Stimulated activated CD8-positive, alpha-beta memory T cell treated with anti-CD3 and anti-CD28 coated beads, Interleukin-15, amount 100 ng/mL, for 4 hours (primary cell): ENCODE measurements at places on chromosomes 1 and 21.

- DNase-seq, result no peak
These were observed 64.5 kb upstream of the SLC44A3 start for GRCh38 chr1:94755675-94756074.

DNA sequence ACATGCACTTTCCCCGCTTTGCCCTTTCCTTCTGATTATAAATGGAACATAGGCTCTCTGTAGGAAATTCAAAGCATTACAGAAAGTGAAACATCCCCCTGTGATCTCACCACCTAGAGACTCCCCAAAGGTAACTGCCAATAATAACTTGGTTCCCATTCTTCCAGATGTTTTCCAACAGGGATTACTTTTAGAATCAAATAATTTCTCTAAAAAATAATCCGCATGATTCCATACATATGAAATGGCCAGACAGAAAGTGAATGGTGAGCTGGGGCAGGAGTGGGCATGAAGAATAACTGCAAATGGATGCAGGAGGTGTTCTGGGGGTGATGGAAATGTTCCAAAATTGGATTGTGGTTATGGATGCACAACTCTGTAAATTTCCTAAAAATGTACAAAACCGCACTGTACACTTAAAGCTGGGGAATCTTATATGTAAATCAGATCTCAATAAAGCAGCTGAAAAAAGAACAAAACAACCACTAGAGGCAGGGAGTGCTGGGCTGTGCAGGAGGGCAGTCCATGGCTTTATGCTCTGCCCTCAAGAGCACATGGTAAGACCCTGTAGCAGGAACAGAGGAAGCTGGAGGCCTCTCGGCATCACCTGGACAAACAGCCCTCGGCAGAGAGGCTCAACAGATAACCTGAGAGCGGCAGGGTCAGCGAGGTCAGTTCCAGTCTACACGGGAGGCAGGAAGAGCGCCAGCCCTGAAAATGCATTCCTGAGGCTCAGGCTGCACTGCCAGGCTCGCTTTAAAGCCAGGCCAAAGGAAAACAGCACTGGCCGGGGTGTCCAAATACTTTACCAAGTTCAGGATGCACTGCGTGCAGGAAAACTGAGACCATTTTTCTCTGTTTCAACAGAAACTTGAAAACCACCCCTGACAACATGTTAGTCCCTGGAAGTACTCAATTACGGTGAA lies 39.7 kb downstream of the CAPZB start:
- DNase-seq, result no peak

DNA sequence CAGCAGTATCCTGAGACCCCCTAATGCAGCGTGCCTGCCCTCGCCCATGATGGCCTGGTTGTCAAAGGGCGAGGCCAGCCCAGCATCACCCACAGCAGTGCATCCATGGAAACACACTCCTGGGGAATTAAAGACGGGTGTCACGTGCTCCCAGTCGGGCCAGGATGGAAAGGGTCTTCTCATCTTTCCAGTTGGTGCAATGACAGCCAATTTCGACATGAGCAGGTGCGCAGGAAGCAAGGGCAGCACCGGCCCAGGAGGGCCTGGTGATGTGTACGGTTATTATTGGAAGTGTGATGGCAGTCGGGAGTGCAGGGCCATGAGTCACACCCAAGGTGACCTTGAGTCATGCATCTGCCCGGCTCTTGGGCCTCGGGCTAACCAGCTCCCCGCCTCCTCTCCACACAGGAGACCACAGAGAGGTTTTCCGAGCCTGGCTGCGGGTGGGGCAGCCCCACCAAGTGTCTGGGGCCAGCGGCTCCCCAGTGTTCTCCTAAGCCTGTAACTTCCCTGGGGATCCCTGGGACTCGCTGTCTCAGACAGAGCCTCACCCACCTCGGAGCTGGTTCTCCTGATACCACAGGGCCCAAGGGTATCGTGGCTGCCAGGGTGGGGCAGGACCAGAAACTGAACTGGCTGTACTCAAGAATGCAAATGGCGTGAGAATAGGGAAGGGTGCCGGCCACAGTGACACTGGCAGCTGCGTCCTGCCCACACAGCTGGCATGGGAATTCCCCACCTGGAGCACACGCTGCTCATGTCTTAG lies 119.8 kb downstream of the SIK1 start:
- no peak for DNase-seq

DNA sequence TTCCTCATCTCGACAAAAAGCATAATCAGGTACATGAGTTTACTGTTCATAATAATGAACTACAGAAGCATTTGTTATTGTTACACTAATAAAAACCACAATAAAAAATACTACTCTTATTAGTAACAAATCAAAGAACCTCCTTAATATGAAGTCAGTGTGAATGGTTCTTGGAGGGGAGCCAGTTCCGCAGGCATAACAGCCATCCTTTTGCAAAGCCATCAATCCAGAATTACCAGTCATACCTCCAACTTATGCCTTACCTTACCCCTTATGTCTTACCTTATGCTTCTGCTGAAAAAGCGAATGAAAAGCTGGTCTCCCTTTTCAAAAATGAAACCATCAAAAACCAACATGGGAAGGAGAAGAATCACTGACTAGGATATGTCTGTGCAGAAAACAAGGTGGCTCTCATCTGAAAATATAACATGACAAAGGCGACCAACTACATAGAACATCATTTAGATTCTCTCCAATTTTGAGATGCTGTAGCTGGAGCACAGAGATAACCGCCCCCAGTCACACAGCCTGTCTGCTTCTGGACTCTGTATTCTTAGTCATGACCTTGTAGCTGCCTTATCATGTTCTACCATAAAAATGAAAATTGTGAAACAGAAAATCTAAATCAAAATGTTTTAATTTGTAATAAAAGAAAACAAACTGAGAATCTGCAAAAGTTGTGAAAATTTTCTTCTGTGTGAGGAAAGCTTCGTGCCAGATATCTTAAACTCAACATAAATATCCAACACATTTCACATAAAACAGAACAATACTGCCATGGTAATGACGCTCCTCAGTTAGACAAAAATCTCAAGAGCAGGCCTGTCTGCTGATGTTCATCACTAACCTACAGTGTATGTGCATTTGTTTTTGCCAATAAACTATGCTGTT lies 438.2 kb downstream of the SMYD3 start:
- DNase-seq, result no peak

GRCh38 chr1:48371598-48371997 lies 100.4 kb downstream of the SPATA6 start:
- DNase-seq, result no peak

DNA sequence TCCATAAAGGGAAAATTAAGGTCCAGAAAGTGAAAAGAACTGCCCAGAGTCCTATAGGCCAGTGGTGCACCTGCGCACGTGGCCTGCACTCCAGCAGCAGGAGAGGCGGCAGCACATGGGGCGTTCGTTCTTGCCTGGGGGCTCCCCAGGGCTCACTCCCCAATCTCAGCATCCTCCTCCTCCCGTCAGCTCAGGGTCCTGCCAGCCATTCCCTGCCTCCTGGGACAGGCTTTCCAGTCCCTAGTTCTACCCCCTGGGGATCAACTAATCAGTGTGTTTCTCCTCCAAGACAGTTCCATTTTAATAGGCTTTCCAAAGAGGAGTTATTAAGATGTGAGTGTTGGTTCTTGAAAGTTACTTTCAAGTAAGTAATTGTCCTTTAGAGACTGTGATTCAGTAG lies 1.2 kb upstream of the A3GALT2 start:
- DNase-seq, result no peak

GRCh38 chr1:243549108-243549507 lies 293.3 kb downstream of the SDCCAG8 start:
- no peak for DNase-seq

DNA sequence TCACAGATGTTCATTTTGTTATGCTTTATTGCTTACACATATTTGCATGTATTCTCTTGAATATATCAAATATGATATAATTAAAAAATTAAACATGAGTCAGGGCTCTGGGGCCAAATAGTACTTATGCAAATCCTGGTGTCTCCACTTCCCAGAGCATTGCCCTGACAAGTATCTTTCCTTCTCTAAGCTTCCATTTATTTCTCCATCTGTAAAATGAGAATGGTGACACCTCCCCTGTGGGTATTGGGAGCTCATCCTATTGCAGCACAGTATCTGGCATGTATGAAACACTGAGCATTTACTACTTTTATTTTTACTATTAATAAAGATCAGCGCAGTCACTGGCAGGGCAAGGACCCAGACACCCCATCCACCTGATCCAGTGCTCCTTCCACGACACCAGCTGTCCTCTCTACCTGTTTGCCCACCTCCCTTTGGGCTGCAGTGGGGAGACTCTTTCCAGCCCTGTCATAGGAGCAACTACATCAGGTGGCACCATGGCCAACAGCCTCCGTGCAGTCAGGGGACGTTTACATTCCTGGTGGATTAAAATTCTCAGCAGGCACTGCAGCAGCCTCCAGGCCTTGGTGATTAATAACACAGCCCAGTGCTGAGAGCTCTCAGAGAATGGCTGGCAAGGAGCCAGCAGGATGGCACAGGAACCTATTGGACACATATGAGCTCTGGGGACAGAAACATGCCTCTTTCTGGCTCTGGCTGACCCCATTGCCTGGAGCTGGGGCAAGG lies 113.0 kb downstream of the DMRTB1 start:
- DNase-seq, result no peak

GRCh38 chr1:38433084-38433722 lies 386.6 kb upstream of the POU3F1 start:
- no peak for DNase-seq

- no peak for DNase-seq
These were observed 202.0 kb downstream of the MATN1 start for GRCh38 chr1:30521261-30521865.

DNA sequence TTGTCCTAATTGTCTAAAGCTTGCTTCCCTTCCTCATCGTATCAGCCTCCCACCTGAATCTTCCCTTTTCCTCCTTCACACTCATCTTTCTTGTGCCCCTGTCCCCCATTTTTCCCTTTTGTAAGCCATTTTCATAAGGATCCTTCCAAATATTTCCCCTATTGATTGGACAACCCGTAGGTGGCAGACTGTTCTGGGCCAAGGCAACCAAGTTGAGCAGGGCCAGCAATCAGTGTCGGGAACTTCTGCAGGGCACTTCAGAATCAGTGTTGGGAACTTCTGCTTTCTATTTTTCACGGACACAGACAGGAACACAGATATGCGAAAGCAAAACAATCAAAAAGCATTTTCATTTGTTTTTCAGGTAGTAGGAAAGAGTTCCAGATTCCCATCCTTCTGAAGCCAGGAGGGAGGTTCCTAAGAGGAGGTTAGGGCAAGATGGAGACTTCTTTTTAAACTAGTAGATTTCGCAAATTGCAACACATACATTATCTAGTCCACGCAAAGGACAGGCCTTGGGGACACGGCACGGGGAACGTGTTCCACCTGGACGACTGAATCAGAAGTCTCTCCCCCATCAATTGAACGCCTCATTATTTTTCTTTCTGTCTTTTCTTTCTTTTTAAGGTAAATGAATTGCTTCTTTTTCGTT lies 691 bp upstream of the MPZL1 start:
- no peak for DNase-seq

DNA sequence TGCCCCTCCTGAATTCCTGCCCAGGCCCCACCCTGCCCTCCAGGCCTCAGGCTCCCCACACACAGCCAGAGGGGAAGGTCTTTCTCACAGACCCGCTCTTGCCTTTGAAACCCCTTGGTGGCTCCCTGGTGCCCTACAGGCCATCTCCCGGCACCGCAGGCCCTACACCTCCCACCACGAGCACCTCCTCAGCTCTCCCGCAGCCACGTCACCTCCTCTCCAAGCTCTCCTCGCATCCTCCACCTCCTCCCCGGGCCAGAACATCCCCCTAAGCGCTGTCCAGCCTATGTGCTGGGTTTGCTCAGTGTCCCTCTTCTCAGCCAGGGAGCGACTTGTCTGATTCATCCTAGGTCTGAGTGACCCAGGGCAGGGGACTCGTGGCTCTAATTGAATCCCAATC lies 66.4 kb downstream of the DMRTB1 start:
- no peak for DNase-seq

- DNase-seq, result no peak
These were observed at the start of gene RNF186 for GRCh38 chr1:19814681-19815503. Gene RNF186, minus strand, starts transcription at chr1:19815283. Its CDS starts 182 bp downstream, at chr1:19815101.

- DNase-seq, result no peak
These were observed 86.5 kb downstream of the LACTBL1 start for GRCh38 chr1:22886211-22886610.

DNA sequence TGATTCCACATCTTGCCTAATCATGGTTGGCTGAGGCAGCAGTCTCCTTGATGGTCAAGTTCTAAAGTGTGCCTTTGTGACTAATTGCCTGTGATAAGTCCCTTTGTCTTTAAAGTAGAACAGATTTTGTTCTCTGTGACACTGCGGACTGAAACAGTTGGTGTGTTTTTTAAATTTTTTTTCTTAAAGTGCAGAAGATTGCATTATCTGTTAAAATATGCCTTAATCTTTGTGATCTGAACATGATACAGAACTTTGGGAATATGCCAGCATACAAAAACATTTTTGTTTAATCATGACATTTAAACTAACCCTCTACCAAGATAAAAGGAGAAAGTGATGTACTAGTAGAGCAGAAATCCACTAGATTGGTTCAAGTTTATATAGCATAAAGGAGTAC lies 1260.6 kb upstream of the ADGRL2 start:
- DNase-seq, result no peak

DNA sequence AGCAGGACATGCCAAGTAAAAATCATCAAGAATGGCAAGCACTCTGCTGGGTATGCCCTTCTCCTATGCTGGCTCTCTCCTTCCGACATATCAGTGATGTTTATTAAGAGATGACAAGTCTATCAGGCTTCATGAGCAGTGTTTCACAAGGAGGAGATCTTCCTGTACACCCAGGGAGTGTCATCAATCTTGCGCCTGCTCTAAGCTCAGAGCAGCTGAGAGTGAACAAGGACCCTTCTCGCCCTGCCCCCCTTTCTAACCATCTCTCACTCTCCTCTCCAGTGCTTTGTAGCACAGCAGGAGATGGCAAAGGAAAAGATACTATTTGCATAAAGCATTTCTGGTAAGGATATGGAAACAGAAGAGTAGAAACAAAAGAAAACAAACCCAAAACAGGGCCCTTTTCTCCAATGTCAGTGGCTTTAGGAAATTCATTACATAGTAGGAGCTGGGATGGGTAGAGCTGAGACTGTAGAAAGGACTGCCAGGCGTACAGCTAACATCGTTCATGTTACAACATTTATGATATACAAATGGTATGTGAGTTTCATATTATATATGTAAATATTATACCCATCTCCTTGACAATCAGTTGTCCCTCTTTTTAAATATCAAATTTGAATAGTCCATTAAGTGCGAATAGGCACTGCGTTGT lies 201.7 kb downstream of the NUF2 start:
- no peak for DNase-seq

GRCh38 chr1:119631433-119632102 lies 16.5 kb downstream of the ZNF697 start:
- no peak for DNase-seq

GRCh38 chr1:205210756-205211168 lies 740 bp downstream of the DSTYK start:
- DNase-seq, result no peak

- DNase-seq, result no peak
These were observed 1.2 kb downstream of the HMGCS2 start for GRCh38 chr1:119767486-119767885.

DNA sequence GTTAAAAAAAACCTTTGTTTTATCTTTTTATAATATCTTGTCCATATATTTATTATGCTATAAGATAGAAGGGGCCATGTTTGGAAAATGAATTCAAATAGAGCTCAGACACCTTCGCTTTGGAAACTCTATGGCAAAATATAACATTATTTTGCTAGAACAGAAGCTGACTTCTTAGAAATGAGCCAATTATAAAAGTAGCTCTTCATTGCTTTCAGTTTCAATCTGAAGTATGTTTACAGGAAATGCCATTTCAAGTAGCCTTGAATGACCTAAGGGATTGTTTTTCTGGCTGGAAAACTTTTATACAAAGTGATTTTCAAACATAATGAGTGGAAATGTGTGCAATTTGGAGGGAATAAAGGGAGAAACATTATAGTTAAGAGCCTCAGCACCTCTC lies 37.8 kb upstream of the GBP5 start:
- DNase-seq, result no peak

GRCh38 chr1:184424945-184425344 lies 38.1 kb downstream of the C1orf21 start:
- no peak for DNase-seq
